ENCODE measurements at places on chromosomes 1 and 21.

- DNase-seq, result no peak
Measured at GRCh38 chr21:32321480-32321879, 22.8 kb downstream of the MRAP start.

DNA sequence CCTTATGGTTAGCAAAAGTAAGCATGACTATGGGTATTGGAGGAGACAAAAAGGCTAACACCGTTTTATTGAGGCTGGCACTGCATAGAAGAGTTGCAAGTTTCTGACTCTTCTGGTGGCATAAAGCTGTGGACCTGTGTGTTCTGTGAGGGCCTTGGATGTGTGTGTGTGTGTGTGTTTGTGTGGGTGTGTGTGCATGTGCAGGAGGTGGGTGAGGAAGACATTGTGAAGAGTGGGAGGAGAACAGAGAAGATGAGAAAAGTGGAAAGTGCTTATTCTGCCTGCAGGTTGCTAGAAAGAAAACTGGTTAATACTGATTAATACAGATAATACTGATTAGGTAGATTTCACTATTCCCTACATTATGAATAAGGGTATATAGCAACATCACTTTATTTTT lies 12.6 kb downstream of the SLC22A15 start:
- DNase-seq, result no peak

- DNase-seq, result no peak
Measured at GRCh38 chr1:91894036-91894761, 8.2 kb upstream of the TGFBR3 start.

DNA sequence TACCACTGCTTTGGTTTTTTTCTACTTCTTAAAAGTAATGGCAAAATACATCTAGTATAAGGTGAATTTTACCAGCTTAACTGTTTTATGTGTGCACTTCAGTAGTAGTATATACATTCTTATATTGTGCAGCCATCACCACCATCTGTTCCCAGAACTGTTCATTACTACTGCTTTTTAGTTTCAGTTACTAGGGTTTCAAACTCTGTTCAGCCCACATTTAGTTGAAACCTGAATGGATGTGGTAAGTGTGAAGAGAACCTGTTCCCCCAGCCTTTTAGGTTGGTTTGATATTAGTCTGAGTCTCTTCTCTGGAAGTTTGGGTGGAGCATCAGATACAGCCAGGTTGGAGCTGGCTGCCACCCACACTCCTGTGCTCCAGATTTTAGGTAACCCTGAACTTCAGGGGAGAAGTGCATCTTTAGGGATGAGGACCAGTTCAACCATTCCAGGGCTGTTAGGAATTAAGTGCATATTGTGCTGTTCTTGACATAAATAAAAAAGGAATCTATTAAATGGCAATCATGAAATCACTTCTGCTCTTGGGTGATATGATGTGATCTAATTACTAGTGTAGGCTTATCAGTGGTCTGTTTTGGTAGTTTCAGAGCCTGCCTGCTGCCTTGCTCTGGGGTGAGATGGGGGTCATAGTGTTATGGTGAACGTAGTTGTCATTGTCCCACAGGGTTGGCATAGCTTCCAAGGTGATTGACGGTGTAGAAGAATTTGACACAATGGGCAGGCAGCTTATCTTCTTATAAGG lies 32.1 kb downstream of the URB2 start:
- DNase-seq, result no peak
